ENCODE measurements at places on chromosomes 13 and 19. TPM values are rescaled to one million over a fixed set of nuclear protein-coding genes. Genes with fewer than 3 reads are reported as not detected.

DNA sequence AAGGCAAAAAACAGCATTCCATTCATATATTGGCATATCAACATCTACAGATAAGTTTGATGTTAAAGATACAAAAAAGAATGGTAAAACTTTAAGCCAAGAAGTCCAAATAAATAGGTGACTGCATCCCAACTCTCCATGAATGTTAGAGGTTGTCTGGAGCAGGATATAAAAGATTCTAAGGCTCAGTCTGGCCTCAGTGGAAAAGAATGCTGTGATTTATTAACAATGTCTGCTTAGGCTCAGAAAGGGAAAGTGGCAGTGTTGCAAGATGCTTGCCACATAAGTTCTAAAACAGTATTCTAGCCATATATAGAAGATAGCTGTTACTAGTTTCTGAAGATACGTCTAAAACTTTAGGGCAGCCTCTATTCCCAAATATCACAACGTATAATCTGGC lies 179.8 kb upstream of the NBEA start:
- no peak overlapping the region for H3K27ac ChIP-seq
- H3K4me3 ChIP-seq = no peak overlapping the region
- no peak for DNase-seq
- H3K27me3 ChIP-seq = no peaks in the 10 kb centered on the region

- no peak overlapping the region for H3K4me3 ChIP-seq
- peak overlapping the region; percentile 62 for H3K27ac ChIP-seq
- H3K27me3 ChIP-seq = no peaks in the 10 kb centered on the region
- DNase-seq = no peak
- no peaks in the 10 kb centered on the region for H3K36me3 ChIP-seq
These were observed 178.4 kb downstream of the LACC1 start for GRCh38 chr13:44058067-44058466.

- no peaks in the 10 kb centered on the region for H3K4me1 ChIP-seq
- no peak overlapping the region for H3K4me3 ChIP-seq
- no peak overlapping the region for H3K27ac ChIP-seq
- H3K27me3 ChIP-seq = no peaks in the 10 kb centered on the region
- DNase-seq = no peak
These were observed 9.7 kb upstream of the GIPC1 start for GRCh38 chr19:14505488-14506239.

- H3K4me1 ChIP-seq = peaks cover 8% of the 10 kb centered on the region
- no peak overlapping the region for H3K27ac ChIP-seq
- H3K27me3 ChIP-seq = no peaks in the 10 kb centered on the region
These were observed 22.5 kb downstream of the C13orf46 start for GRCh38 chr13:113951246-113951999.

- H3K27me3 ChIP-seq = no peaks in the 10 kb centered on the region
- no peak for DNase-seq
These were observed 8.8 kb upstream of the ZNF541 start for GRCh38 chr19:47581605-47582319.

GRCh38 chr13:59494560-59494970 lies 669.2 kb downstream of the DIAPH3 start:
- H3K4me3 ChIP-seq = no peak overlapping the region
- H3K27ac ChIP-seq = no peak overlapping the region

DNA sequence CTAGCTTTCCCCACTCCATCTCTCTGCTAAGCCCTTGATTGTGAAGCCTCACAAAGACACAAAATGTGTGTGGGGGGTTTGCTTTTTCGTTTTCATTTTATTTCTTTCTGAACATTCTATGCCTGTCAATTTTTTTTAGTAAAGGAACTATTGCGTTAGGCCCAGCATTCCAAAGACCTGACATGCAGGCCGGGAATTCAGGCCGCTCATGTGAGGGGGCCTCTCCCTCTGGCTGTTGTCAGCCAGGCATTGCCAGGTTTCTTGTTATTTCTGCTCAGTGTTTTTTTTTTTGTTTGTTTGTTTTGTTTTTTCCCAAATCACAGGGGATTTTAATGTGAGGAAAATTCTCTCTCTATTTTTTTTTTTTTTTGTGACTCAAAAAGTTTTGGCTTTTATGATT lies 10.3 kb upstream of the MEDAG start:
- H3K27ac ChIP-seq = peak overlapping the region; percentile 99
- H3K4me1 ChIP-seq = peaks cover 24% of the 10 kb centered on the region
- peak; percentile 93 for DNase-seq
- H3K36me3 ChIP-seq = no peaks in the 10 kb centered on the region
- no peaks in the 10 kb centered on the region for H3K27me3 ChIP-seq

The MEIOSIN gene
- not detected for total RNA-seq

The TNNT1 gene
- not detected for total RNA-seq

The TNFSF9 gene
- total RNA-seq = not detected

The FAM83E gene
- total RNA-seq = not detected

The NAPSA gene
- total RNA-seq = 1.6 TPM

The GRK1 gene
- not detected for total RNA-seq

The IGSF23 gene
- not detected for total RNA-seq
